ENCODE measurements at places on chromosomes 1 and 21.

DNA sequence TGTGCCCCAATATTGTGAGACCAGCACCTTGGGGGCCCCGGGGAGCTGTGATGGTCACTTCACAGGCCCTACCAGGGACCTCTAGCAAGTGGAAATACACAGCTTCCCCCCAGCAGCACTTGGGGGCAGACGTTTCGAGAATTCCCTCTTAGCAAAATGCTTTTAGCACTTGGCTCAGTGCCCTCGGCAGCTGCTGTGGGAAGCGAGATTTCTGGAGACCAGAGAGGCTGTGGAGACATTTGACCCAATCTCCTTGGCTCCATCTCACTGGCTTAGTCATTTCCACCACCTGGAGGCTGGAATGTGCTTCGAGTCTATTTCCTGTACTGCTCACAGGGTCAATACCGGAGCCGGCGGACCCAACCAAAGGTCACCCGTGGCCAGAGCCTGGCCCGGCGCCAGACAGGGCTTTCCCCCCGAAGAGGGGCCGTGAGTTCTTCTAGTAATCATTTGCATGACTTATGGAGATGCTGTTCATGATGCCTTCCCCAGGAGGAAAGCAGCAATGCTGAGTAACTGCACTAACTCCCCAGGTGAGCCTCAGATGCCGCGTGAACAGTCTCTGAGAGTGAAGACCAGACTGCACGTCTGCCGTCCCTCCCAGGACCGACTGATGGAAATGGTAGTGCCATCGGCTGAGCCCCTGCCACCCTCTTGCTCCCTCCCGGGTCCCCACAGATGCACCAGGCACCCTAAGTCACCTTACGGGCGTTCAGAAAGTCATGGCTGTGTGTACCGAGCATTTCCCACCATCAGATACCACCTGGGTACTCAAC is 4.4 kb upstream of the C2CD2 start:
- no peak for DNase-seq

GRCh38 chr1:210588946-210589345 is 260.2 kb downstream of the HHAT start:
- no peak for DNase-seq

- no peak for DNase-seq
Observed at GRCh38 chr21:35057428-35057827, 8.3 kb upstream of the RUNX1 start.

DNA sequence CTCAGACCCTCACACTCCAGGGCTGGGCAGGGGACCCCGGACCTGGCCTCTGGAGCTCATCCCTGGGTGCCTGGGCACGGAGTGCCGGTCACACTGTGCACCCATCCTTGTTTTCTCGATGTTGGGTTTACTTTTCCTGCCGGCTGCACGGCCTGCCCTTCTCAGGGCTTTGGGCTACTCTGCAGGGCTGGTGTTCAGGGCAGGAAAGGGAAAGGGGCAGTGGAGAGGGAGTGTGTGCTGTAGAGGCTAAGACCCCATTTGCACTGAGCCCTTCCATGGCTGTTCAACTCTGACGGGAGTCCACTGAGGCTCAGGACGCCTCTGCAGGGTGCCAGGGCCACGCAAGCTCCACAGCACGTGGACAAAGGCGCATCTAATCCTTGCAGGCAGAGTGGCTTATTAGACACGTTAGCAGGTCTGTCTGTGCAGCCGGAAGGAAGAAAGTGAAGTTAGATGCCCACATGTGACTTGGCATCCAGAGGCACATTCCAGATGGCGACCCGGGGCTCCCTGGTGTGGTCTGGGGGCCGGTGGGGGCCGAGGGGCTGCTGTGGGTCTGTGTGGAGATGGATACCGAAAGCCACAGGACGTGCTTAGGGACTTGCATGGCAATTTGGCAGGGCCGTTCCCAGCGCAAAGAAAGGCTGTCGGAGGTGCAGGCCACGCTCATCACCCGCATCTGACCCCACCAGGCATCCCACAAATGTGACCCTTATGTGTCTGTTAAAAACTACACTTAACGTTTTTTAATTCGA is 33.6 kb downstream of the COL18A1 start:
- no peak for DNase-seq

- no peak for DNase-seq
Observed at GRCh38 chr1:240278082-240278481, 186.4 kb downstream of the FMN2 start.

GRCh38 chr1:196535727-196536126 is 72.5 kb downstream of the KCNT2 start:
- DNase-seq = no peak

DNA sequence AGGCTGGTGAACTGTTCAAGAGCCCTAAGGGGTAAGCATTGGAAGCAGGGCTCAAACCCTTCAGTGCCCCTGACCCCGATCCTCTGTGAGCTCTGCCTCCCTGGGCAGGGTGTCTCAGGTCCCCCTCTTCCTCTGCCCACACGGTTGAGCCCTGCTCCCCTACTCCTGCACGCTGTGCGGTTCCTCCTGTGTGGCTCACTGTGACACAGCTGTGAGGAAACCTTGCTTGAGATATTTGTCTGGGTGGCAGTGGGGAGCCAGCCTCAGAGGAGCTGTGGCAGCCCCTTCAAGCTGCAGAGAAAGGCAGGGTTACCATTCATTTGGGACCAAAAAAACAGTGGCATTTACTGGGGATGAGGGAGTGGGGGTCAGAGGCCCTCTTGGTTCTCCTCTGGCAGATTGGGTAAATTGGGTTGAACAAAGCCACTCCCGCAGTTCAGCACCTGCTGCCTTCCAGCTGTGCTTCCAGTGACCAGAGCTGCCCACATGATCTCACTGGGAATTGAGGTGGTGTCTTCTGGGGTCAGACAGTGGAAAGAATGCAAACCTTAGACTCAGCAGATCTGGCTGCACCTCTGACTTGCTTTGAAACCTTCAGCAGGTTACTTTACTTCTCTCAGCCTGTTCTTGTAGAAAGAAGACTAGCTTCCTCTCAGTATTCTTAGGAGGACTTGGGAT is 60.6 kb upstream of the CD1D start:
- no peak for DNase-seq

DNA sequence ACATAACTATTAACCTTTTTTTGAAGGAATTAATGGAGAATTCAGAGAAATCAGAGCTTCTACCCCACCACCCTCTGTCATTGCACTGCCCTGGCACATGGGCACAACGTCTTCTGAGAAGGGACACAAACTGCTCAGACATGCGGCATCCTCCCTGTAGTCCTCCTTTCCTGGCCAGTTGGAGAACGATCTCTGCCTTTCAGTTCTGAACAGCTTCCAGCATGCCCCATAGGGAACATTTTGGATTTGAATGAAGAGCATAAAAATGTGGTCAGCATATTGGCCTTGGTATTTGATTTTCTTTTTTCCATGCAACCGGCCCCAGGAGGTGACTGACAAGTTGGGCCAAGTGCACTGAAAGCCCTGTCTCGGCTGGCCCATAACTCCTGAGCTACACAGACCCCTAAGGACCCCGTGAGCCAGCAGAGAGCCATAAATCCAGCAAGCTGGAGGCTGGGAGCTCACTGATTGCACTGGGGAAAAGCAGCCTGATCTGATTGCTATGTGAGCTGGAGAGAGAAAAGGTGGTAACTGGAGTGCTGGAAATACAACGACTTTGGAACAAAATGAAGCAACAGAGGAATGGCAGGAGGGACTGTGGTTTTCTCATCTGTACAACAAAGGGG is 10.9 kb upstream of the BLACAT1 start:
- DNase-seq = no peak
